ENCODE measurements at places on chromosomes 4 and X. TPM values are rescaled to one million over a fixed set of nuclear protein-coding genes. Genes with fewer than 3 reads are reported as not detected.

The F9 gene
- not detected for total RNA-seq

The LRP2BP gene
- total RNA-seq, result 0.51 TPM

The CT45A5 gene
- total RNA-seq, result not detected

The RGS12 gene
- total RNA-seq, result 15.7 TPM

The TMEM150C gene
- 1.2 TPM for total RNA-seq

The RHOXF2B gene
- total RNA-seq, result not detected

The PAGE2B gene
- total RNA-seq, result not detected

The PABPC1L2A gene
- total RNA-seq, result not detected

The SMIM10L2A gene
- total RNA-seq, result 0.66 TPM

Measured in fibroblast of lung (primary cell).